ENCODE measurements at places on chromosomes 2 and 18.

GRCh38 chr18:47512726-47513435 is 261.4 kb upstream of the SKOR2 start:
- DNase-seq: no peak

GRCh38 chr2:162221064-162221463 is 22.2 kb downstream of the FAP start:
- DNase-seq: no peak

- no peak for DNase-seq
These were observed 164.5 kb downstream of the TDRD15 start for GRCh38 chr2:21288299-21288698.

DNA sequence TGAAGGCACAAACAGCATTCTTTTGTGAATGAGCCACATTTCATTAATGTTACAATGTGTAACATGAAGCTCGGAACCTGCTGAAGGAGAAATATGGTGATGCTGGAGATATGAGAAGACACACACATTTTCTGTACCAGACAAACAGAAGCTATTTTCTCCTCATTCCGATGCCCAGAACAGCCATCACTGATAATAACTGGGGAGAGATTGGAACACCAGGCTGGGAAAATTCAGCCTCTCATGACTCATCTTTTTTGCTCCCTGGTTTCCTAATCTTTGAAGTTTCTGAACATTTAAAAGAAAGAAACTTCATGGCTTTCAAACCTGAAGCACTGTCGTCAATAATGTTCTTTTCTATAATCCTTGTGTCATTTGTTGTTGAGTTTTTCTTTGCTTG is 110.9 kb downstream of the LYPD6 start:
- DNase-seq: no peak

GRCh38 chr2:86364894-86365293 is 27.5 kb upstream of the REEP1 start:
- no peak for DNase-seq

DNA sequence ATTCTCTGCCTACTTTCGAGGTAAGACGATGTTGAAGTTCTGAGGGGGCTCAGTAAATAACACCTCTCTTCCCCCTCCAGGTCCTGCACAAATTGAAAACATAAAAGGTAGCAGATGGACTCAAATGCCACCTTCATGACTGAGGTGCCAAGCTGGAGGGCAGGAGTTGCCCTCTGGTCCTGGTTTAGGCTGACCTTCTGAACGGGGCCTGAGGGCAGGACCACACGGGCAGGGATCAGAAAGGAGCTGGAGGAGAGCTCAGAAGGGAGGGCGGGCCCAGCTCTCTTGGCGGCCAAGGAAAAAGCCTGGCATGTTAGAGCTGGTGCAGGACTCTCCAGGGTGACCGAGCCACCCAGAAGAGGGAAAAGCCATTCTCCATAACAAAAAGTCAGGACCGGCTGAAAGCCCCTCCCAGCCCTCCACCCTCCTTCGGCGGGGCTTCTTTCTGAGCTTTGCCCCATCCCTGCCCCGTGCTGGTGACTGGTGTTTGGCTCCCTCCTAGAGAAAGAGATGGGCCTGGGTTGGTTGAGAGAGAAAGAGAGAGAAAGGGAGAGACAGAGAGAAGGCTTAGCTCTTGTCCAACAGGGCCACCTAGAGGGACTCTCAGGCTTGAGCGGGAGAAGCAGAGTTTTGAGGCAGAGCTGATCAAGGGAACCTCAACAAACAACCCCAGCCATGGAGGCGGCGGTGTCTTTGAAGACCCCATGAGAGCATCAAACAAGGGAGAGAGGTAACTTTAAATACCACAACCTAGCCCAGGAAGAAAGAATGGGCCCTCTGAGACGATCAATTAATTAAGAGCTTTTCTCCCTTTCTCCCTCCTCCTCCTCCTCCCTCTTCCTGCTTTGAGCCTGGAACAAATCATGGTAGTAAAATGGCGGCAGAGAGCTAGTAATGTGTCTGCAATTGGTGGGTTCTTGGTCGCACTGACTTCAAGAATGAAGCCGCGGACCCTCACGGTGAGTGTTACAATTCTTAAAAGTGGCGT is 50.8 kb downstream of the WIPF1 start:
- DNase-seq: peak; percentile 2

DNA sequence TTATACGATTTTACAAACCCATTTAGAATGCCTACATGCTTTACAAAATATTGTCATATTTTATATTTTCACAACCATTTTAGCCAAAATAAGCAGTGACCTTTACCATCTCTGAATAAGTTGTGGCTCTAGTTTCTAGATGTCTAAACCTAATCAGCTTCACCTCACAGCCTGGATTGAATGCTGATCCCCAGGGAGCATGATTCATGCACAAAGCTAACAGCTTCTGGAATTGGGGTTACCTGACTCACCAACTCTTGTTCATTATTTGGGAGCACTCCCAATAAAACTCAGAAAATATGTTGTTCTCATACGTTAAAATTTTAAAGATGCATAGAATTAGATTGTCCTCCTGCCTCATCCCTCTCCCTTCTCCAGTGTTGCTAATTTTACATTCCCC is 611.7 kb upstream of the NETO1 start:
- DNase-seq: no peak
